ENCODE measurements at places on chromosomes 4 and X. TPM values are rescaled to one million over a fixed set of nuclear protein-coding genes. Genes with fewer than 3 reads are reported as not detected.

- no peaks in the 10 kb centered on the region for H3K27me3 ChIP-seq
- H3K4me3 ChIP-seq = no peak overlapping the region
- no peaks in the 10 kb centered on the region for H3K4me1 ChIP-seq
- no peaks in the 10 kb centered on the region for H3K36me3 ChIP-seq
- H3K27ac ChIP-seq = no peak overlapping the region
Observed at GRCh38 chrX:131239057-131239456, 50.0 kb downstream of the IGSF1 start.

- H3K36me3 ChIP-seq = peaks cover 62% of the 10 kb centered on the region
- H3K27ac ChIP-seq = peak overlapping the region; percentile 85
- H3K4me3 ChIP-seq = no peak overlapping the region
- no peak for DNase-seq
- H3K4me1 ChIP-seq = peaks cover 77% of the 10 kb centered on the region
Observed at GRCh38 chr4:56649445-56650261, 31.4 kb downstream of the HOPX start.

DNA sequence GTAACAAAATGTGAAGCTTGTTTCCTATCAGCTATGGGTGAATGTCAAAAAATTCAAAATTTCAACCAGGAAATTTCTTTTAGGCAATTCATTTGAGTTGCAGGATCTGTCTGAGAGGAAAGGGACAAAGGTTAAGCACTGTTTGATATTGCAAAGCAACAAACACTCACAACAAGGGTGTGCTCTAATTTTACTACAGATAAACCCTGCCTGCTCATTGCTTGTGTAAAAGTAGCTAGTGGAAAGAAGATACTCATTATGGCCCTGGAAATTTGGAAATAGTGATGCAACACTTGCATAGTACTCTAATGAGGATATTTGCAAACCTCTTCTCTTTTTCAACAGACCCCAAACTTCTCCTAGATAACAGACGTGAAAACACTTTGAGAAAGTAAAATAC lies 27.1 kb downstream of the FAM47E start:
- H3K4me3 ChIP-seq = no peak overlapping the region
- no peaks in the 10 kb centered on the region for H3K36me3 ChIP-seq
- H3K27ac ChIP-seq = no peak overlapping the region
- H3K4me1 ChIP-seq = peaks cover 8% of the 10 kb centered on the region
- DNase-seq = no peak

TCEAL3 gene
- 2.4 TPM for total RNA-seq

GRCh38 chr4:11081006-11081405 lies 347.7 kb downstream of the HS3ST1 start:
- DNase-seq = no peak
- H3K36me3 ChIP-seq = no peaks in the 10 kb centered on the region
- no peaks in the 10 kb centered on the region for H3K27me3 ChIP-seq

DNA sequence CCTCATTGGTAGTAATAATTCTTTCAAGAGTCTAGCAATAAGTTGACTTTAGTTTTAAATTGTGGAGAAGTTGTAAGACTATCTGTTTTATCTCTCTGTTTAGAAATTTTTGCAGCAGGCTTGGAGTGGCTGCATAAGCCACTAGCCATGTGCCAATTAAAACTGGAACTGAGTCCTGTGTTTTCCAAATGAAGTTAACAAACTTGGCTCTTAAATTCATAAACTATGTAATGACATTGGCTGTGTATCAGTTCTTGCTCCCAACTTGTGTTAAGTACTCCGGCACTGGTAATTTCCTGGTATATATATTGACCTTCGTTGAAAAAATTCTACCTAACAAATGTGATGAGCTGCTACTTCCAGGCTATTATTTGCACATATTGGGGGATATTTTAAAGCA lies 420.4 kb downstream of the GBA3 start:
- H3K36me3 ChIP-seq = no peaks in the 10 kb centered on the region
- no peak for DNase-seq
- H3K27ac ChIP-seq = no peak overlapping the region
- no peaks in the 10 kb centered on the region for H3K4me1 ChIP-seq

DNA sequence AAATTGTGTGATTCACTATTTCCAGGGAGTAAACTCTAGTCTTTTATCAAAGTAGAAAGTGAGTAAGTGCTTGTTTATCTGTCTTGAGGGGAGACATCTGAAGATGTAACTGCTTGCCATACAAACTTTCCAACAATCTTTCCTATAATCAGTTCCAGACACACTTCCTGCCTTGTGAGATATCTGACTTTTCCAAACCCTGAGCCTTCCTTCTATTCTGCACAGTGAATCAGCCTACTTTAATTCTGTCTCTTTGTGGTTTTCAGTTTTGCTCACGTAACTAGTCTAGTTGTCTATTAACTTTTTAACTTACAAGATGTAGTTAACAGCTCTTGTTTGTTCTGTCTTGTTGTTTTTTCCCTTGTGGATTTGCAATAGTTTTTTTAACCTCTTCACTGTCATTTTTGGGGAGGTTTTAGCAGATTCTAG lies 947.8 kb downstream of the C4orf33 start:
- no peak overlapping the region for H3K27ac ChIP-seq
- no peak for DNase-seq
